NCI-H1048 (cell line): ENCODE measurements at places on chromosomes 13 and 19.

DNA sequence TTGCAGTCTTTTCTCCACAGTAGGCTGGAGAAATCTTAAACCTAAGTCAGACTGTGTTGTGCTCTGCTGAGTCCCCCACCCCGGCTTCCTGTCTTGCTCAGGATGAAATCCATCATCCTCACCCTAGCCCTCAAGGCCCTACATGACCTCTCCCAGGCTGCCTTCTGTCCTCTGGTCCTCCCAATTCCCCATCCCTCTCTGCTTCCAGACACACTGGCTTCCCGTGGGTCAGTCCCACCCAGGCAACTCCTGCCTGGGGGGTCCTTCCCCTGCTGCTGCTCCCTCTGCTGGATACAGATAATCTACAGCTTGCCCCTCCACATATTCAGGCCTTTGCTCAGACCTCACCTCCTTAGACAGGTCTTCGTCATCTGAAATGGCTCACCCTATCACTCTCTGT is 18.4 kb upstream of the CBY2 start:
- DNase-seq: no peak

DNA sequence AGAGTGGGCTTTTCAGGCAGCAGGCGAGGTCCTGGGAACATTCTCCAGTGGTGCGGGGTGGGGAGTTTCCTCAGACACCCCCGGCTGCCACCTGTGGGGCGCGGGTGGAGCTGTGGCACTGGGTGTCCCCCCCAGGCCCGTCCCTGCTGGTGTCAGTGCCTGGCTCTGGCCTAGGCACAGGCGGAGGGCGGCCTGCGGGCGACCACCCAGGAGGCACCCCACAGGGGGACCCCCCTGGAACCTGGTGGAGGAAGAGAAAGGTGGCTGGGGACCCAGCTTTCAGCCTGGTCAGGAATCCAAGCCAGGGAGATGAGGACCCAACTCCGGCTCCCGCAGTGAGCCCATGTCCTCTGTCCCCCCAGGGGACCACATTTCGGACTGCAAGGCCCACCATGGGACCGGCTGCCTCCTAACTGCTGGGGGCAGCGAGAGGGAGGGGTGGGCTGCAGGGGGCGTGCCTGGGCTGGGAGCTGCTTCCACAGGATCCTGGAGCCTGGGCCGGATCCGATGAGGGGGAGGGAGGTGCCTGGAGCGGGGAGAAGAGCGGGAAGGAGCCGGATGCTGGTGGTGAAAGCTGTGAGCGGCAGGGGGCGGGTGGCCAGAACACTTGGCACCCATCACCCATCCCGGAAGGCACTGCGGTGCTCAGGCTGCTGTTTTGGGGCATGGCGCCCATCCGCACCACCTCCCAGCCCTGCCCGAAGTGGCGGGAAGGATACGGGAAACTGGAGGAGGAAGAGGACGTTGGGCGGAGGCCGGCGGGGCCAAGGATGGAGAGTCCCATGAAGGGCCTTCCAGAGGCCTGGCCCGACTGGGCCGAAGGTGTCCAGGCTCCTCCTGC is 5.5 kb upstream of the CTXN1 start:
- DNase-seq: no peak

GRCh38 chr13:76383676-76384461 is 502.3 kb downstream of the KCTD12 start:
- no peak for DNase-seq

GRCh38 chr13:113802090-113802531 is 43.1 kb downstream of the TMEM255B start:
- DNase-seq: no peak

DNA sequence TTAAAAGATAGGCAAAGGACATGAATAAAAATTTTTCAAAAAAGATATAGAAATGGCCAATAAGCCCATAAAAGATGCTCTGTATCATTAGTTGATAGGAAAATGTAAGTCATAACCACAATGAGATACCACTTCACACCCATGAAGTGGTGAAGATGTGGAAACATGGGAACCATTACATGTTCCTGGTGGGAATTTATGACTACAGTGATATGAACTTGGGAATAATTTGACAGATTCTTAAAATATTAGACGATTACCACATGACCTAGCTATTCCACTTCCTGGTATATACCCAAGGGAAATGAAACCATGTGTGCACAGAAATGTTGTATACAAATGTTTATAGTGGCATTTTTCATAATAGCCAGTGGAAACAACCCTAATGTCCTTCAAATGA is 232.2 kb downstream of the GGACT start:
- no peak for DNase-seq

DNA sequence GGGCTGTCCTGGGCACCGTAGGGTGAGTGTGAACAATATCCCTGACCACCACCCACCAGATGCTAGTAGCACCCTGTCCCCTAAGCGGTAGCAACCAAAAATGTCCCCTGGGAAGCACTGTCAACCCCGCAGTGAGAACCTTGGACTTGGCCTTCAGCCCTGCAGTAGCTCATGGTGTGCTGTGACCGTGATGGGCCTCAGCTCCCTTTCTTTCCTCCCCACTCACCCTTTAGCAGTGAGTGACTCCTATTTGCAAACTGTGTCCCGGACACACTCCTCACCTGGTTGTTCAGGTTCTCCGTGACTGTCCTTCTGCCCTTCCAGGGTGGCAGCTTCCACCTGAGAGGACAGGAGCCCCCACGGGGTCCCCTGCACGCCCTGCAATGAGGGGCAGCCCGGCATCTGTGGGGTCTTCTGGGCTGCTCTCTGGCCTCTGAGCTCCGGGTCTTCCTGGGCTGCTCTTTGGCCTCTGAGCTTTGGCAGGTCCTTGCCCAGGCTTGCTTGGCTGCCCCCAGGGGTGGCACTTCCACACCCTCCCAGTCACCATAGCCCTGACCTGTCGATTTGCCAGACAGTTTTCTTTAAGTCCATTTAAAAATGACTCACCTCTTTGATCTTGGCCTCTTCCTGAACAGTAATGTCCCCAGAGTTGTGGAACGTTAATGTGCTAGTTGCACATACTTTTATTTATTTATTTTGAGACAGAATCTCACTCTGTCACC is 3.8 kb downstream of the KDM4B start:
- no peak for DNase-seq

DNA sequence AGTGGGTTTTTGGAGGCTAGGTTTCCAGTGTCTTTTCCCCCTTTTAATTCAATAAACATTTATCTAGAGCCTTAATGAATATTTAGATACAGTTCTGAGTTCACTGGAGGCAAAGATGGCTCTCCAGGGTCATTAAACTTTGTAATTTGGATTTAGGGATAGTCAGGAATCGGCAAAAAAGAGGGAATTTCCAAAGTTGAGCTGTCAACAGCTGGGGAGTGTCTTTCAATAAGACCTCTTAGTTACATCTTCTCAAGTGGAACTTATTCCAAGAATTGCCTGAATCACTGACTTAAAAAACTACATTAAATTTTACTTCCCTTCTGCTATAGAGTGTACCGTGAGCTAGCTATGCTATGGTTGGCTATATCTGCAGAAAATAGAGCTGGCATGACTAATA is 2.0 kb downstream of the LRCH1 start:
- no peak for DNase-seq

DNA sequence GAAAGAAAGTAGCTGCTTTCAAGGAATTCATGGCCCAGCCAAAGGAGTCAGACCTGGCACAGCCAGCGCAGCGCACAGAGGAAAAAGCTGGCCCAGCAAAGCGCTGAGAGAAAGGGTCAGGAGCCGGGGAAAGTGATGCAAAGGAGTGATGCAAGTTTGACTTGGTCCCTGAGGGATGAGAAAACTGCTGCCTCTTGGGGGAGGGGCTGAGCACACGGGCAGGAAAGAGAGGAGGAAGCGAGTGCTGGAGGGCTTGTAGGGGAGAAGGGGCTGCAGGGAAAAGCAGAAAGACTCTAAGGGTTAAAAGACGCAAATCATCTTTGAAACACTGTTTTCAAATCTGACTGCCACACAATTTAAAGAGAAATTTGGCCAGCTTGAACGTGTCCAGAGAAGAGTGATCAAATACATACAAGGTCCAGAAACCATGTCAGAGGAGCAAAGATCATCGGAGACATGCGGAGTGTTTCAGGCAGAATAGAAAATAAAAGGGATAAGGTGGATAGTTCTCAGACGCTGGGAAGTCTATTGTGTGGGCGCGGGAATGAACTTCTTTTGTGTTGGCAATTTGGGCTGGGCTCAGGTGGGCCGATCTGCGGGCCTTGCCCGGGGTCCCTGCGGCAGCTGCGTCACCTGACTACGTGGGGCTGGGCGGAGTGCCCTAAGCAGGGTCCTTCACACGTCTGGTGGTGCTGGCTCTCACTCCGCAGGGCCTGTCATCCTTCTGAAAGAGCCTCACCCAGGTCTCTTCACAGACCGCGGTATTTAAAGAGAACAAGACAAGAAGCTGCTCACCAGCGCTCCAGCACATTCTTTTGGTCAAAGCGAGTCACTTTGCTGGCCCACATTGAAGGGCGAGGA is 18.1 kb downstream of the N4BP2L1 start:
- no peak for DNase-seq

DNA sequence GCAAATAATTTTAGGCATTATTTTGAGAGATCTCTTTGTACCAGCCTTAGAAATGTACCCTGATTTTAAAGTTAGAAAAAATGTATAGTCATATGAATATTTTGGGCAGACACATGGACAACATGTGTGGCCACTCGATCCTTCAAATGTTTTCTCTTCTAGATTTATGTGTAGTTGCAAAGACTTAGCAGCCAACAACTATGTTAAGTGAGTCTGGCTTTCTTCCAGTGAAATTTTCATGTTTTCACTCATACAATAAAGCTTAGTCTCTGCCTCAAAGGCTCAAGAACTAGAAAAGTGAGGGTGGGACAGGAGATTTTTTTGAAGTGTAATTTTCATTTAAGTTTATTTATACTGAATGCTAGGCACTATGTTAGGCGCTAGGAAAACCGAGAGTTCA is 207.7 kb upstream of the DACH1 start:
- no peak for DNase-seq

GRCh38 chr19:12751635-12752034 is at the start of gene BEST2:
Gene BEST2, plus strand, starts transcription at chr19:12751791. Its CDS starts 802 bp downstream, at chr19:12752593.
- DNase-seq: no peak

DNA sequence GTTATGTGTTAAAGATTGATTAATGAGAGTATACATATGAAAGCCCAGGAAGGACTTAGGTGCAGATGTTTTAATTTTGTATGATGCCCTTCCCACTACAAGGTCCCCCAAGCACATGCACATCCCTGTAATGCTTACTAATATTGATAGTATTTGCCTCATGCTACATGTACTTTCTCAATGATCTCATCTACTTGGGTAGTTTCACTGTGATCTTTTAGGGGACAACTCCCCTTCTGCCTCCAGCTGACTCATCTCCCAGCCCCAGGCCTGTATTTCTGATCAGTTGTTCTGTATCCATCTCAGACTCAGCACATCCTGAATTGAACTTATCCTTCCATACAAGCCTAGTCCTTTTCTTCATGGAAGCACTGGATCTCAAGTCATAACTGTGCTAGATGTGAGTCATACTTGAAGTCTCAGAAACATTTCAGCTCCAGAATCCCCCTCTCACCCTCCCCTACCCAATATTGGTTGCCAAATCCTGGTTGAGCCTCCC is 49.4 kb upstream of the INTS6 start:
- DNase-seq: no peak

- no peak for DNase-seq
These were observed 20.7 kb downstream of the EPN1 start for GRCh38 chr19:55695511-55696290.

DNA sequence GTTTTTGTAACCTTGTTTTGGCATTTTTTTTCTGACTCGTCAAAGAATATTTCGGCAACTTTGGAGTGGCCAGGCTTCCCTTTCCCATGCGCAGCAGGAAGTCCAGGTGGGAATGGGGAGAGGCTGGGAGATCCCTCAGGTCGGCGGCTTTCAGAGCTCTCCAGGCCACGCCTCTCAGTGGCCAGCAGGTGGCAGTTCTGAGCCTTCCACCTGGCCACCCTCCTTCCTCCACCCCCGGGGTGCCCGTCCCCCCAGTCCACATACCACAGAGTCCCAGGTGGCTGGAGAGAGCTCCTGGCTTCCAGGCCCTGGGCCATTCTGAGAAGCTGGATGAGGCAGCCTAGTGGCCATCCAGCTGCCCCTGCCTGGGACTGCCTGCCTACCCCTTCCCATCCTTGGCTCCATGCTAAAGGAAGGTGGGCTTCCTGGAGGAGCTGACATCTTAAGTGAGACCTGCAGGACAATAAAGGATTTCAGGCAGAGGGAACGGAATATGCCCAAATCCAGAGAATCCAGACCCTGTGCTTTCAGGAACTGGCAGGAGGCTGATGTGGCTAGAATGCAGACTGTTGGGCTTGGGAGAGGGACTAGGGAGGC is 46.3 kb downstream of the CCNE1 start:
- DNase-seq: no peak

DNA sequence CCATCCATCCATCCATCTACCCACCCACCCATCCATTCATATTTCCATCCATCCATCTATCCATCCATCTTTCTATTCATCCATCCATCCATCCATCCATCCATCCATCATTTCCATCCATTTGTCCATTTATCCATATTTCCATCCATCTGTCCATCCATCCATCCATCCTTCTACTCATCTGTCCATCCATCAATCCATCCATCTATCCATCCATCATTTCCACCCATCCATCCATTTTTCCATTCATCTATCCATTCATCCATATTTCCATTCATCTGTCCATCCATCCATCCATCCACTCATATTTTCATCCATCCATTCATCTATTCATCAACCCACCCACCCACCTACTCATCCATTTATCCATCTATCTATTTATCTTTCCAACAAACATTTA is 229.6 kb downstream of the TEX29 start:
- no peak for DNase-seq

DNA sequence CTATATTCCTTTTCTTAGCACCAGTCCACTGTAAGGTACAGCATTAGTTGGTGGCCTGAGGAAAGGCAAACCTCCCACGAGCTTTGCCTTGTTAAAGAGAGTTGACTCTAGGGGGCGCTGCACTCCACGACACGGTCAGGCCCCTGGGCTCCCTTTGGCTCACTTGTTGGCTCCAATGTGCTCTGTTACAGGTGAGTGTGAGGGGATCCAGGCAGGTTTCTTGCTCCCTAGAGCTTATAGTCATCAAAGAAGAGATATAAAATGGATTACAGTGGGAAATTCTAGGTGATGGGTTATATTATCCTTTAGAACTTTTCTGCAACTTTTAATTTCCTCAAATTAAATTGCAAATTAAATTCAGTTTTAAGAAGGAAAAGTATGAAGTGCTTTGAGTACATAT is 3.7 kb downstream of the WDR87 start:
- peak; percentile 74 for DNase-seq

GRCh38 chr19:7428651-7429113 is 60.2 kb downstream of the PEX11G start:
- DNase-seq: no peak

GRCh38 chr13:112256716-112257494 is 119.2 kb upstream of the SPACA7 start:
- no peak for DNase-seq

GRCh38 chr13:112066624-112067004 is 335 bp upstream of the SOX1 start:
- DNase-seq: no peak

GRCh38 chr13:26184791-26185250 is 37.3 kb downstream of the RNF6 start:
- no peak for DNase-seq
